ENCODE measurements at places on chromosomes 16 and 17.

- DNase-seq: no peak
These were observed 13.4 kb upstream of the NLK start for GRCh38 chr17:28029044-28029443.

- DNase-seq: no peak
These were observed 33.8 kb downstream of the FA2H start for GRCh38 chr16:74740795-74741304.

DNA sequence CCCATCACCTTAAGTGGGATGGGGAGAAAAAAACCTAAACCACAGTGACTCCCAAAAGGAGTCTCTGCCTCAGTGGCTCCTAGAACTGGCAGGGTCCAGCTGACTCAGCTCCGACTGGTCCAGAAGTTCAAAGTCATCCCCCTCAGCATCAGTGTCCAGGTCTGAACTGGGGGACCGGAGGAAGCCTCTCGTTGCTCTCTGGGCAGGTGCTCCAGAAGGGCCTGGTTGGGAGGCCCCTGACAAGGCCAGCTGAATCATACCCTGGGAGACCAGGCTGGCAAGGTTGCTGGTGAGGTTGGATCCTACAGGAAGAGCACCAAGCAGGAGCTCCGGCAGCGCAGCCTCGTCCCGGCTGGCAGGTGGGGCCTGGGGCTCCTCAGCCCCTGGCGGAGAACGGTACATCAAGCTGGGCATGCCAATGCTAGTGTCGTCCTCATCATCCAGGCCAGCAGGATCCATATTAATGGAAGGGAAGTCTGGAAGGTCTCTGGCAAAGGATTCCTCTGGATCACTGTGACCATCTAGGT, 4.3 kb upstream of the PSMC3IP start:
- no peak for DNase-seq

- no peak for DNase-seq
These were observed 155.7 kb downstream of the SOCS1 start for GRCh38 chr16:11100239-11100750.

Measured in upper lobe of left lung (tissue), 6 donors.